Posterior vena cava (tissue), 2 donors: ENCODE measurements at places on chromosomes 13 and 19.

DNA sequence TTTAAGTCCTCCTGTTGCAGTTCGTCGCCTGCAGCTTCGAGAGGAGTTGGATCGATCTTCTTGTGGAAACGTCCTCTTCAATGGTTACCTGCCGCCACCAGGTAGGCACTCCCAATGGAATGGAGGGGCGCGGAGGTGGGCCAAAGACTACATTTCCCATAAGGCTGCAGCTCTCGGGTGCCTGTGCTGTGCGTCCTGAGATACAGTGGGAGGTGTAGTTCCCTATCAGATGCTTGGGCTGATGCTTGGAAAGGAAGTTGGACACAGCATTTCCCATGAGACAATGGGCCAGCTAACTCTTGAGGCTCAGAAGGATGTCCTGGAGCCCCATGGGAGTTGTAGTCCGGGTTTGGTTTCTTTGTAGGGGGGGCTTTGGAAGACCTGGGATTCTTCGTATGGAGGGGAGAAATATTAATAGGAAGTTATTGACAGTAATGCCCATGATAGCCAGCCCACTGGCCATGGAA is 1.8 kb downstream of the SHKBP1 start:
- no peak for DNase-seq

DNA sequence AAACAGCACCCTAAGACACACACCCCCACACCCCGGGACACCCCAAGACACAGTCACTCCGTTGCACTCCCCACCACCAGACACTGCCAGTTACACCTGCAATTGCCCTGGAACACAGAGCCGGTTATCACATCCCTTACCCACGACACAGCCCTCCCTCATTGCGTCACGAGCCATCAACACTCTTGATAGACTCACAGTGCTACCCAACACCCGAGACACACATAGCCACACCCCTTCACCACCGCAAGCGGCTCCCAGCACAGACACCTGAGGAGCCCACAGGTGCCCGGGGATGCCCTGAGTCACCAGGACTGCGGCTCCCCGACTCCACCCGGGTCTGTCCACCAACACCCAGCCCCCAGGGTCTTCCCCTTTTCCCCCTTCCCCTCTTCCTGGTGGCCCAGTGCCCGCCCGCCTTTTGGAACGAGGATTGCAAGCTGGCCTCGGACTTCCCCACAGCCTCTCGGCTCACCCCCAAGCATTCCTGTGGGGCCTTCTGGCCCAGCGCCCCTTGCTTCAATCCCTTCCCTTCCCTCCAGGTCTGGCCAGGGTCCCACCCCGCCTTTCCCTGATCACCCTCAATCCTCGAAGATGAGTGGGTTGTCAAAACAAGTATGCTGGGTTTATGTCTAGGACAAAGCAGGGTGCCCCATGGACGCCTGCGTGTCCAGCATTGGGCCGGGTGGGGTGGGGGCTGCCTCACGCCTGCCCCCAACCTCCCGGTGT is 1.7 kb upstream of the PTGER1 start:
- DNase-seq = no peak

GRCh38 chr13:96539791-96540190 is 449.9 kb downstream of the HS6ST3 start:
- DNase-seq = no peak

DNA sequence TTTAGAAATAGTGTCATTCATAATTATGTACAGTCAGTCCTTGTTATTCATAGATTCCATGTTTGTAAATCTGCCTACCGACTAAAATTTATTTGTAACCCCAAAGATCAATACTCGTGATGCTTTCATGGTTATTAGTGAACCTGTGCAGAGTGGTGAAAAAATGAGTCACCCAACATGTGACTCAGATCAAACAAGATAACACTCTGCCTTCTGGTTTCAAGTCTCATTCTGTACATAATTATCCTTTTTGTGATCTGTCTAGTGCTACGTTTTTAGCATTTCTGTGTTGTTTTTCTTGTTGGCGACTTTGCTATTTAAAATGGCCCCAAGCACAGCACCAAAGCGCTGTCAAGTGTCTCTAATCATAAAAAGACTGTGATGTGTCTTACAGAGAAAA is 274.7 kb downstream of the SUCLA2 start:
- no peak for DNase-seq

- no peak for DNase-seq
Observed at GRCh38 chr13:75587679-75588078, 38.1 kb downstream of the UCHL3 start.

GRCh38 chr19:6196361-6196760 is 60.9 kb downstream of the ACSBG2 start:
- no peak for DNase-seq

- no peak for DNase-seq
Observed at GRCh38 chr13:29886446-29886845, 36.0 kb upstream of the UBL3 start.

DNA sequence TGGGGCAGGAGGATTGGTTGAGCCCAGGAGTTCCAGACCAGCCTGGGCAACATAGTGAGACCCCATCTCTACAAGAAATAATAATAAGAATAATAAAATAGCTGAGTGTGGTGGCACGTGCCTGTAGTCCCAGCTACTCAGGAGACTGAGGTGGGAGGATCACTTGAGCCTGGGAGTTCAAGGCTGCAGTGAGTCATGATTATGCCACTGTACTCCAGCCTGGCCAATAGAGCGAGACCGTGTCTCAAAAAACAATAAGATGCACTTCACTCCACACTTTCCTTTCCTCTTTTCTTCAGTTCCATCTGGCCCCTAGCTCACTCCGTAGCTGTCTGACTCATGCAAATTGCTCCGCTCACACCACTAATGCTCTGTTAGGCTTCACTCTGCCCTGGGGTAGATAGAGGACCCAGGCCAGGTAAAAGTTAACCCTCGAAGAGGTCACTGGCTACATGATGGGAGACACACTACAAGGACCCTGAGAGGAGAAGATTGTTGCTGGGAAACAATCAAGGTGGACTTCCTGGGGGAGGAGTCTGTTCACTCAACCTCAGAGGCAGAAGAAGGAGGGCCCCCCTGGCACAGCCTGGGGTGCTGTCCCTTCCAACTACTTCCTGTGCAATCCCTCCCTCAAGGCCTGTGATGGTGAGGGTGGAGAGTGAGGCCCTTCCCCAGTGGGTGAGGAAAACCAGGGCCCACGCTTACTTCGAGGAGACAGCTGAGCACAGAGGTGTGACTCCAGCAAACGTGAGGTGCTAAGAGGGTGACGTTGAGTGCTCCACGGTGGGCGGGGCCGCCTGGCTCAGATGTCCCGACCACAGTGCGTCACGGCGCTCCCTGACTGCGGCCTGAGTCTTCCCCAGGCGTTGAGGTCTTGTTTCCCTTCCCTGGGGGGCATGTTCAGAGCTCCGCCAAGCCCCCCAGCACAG is 8.8 kb upstream of the TNFSF9 start:
- DNase-seq = no peak
